Endothelial cell (in vitro differentiated cells): ENCODE measurements at places on chromosomes 2 and 18. TPM values are rescaled to one million over a fixed set of nuclear protein-coding genes. Genes with fewer than 3 reads are reported as not detected.
A peak's percentile ranks its signal among the peaks of the same experiment; 100 is the strongest.

- no peak for DNase-seq
These were observed 89.8 kb upstream of the CYRIA start for GRCh38 chr2:16755442-16755841.

- DNase-seq, result peak; percentile 11
These were observed 85.8 kb upstream of the FAM237A start for GRCh38 chr2:206556357-206556949.

Gene C18orf54
- 19.2 TPM for total RNA-seq

Gene FHL2
- total RNA-seq, result 18.5 TPM

Gene FZD7
- total RNA-seq, result 42.2 TPM

Gene DOK6
- 2.2 TPM for total RNA-seq
